ENCODE measurements at places on chromosomes 6 and 20.

- no peak for DNase-seq
Observed at GRCh38 chr6:89148016-89148750, 2.3 kb downstream of the PM20D2 start.

GRCh38 chr20:57716901-57717300, 7.1 kb upstream of the PMEPA1 start:
- no peak for DNase-seq

DNA sequence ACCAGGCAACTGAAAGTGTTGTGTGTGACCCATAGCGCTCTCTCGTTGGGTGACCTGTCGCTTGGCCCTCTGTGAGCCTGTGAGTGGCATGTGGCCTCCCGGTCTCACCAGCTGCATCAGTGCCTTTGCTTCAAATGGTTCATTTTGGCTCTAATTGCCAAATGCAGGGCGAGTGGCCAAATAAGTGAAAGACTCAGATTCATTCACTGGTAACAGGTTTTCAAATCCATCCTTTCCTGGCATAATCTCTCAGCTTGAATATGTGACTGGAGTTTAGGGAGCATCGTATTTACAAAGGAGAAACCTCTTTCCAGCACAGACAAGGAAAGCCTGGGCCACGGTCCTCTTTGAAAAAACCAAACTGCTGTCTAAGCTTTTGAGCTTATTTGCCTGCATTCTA, 321.6 kb upstream of the QKI start:
- DNase-seq, result no peak

- no peak for DNase-seq
Observed at GRCh38 chr6:23228439-23229024, 659.2 kb downstream of the HDGFL1 start.

- DNase-seq, result no peak
Observed at GRCh38 chr6:18135171-18135570, 12.7 kb upstream of the NHLRC1 start.

DNA sequence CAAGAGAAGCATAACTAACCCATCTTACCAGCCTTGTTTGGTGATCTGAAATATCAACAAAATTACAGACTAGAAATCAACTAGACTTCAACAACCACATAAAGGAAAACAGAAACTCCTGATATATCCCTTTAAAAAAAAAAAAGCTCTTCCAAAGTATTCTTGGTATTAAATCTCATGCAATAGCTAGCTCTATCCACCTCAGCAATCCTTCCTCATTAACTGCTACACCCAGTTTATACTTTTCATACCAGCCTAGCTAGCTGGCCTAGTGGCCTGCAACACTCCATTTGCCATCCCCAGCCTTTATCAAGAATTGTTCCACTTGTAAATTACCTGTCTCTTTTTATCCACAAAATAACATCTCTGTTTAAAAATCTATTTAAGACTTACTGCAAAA, 69.0 kb downstream of the BACH2 start:
- DNase-seq, result no peak

GRCh38 chr6:31394381-31394780, 9.0 kb upstream of the MICA start:
- no peak for DNase-seq

- DNase-seq, result no peak
Observed at GRCh38 chr20:62206388-62206775, 13.7 kb downstream of the HRH3 start.

- no peak for DNase-seq
Observed at GRCh38 chr20:48038713-48039112, 253.4 kb upstream of the SULF2 start.

GRCh38 chr20:32201977-32202363, 5.6 kb downstream of the PLAGL2 start:
- no peak for DNase-seq

DNA sequence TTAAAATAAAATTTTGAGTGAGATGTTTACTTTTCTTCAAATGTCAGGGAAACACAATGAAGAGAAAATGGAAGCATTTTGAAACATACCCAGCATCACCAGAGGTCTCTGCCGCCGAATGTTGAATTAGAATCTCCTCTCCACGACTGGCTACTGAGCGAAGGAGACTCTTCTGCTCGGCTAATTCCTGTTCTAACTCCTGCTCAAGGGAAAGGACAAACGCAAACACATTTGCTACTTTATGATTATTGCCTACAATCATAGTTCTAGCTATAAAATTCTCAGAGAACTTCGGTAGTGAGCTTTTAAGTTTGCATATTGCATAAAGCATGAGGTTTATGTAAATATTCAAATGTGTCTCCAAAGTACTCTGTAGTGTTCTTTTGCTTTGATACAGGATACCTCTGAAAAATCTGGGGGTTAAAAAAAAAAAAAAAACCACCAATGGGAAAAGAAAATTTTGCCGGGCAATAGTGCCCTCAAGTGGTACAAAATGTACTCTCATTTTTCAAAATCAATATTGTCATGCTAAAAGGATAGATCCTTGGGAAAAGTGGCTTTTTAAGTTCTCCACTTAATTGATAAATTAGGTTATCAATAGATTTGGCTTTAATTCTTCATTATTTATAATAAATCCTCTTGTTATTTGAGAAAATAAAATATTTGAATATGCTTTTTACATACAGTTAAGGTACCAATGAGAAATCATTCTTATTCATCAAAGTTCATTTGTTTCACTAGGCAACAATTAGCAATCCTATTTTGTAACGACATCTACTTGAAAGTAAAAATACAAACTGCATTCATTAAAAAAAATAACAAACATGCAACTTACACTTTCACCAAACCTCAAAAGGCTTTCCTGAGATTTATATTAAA, 369.0 kb downstream of the SYNE1 start:
- no peak for DNase-seq

- DNase-seq, result no peak
Observed at GRCh38 chr20:1505361-1505760, 14.1 kb upstream of the SIRPB2 start.

GRCh38 chr6:135176464-135176863, 4.6 kb upstream of the MYB start:
- no peak for DNase-seq

DNA sequence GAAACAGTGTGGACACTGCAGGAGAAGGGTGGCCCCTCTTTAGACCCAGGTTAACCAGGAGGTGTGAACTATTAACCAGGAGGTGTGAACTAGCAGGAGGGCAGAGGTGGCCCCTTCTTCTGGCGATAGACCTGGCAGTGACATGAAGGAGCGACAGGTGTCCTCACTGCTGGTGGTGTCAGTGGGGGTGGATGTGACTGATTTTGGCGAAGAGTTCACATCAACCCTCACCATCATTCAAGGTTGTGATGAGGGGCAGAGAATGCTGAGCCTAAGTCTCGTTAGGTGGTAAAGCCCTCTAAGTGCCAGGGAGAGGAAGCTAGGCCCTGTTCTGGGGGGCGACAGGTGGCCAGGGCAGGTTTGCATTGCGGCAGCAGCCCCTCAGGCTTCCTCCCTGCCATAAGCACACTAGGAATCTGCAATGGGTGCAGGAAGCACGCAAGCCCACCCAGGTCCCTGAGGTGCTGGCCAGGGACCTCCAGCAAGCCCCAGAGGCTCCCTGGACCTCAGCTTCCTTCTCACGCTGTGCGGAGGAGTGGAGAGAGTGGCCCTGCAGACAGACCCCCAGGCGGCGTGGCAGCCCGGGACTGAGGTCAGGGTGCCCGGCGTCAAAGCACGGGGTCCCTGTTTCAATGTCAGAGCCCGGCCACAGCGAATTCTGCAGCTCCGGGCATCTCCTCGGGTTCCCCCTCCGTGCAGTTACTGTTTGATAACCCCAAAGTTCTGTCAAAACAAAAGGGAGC, 13.7 kb downstream of the NPEPL1 start:
- no peak for DNase-seq

DNA sequence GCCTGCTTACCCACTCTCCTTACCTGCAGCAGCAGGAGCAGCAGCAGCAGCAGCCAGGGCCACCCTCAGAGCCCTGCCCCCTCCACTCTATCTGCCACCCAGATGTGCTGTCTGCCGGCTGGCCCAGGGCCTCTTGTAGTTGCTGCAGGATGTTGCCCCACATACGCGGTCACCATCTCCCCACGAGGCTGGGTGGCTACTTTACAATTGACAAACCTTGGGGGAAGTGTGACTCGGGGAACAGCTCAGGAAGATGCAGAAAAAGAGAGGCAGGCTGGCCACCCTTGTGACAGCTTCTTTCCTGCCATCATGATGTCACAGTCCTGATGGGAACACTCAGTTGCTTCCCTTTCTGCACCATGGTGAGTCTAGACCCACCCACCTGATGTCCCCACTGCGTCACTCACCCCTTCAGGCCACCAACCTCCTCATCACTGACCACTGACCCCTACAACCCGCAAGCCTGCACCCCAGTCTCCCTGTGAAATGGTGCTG, 14.5 kb downstream of the TREM1 start:
- no peak for DNase-seq

- DNase-seq, result no peak
Observed at GRCh38 chr6:79650950-79651349, 19.8 kb downstream of the SH3BGRL2 start.

- DNase-seq, result no peak
Observed at GRCh38 chr6:128855581-128856085, 27.3 kb upstream of the LAMA2 start.

- DNase-seq, result no peak
Observed at GRCh38 chr6:43790031-43790430, 20.0 kb downstream of the VEGFA start.

GRCh38 chr20:58747211-58747610, 54.6 kb downstream of the NPEPL1 start:
- DNase-seq, result no peak

DNA sequence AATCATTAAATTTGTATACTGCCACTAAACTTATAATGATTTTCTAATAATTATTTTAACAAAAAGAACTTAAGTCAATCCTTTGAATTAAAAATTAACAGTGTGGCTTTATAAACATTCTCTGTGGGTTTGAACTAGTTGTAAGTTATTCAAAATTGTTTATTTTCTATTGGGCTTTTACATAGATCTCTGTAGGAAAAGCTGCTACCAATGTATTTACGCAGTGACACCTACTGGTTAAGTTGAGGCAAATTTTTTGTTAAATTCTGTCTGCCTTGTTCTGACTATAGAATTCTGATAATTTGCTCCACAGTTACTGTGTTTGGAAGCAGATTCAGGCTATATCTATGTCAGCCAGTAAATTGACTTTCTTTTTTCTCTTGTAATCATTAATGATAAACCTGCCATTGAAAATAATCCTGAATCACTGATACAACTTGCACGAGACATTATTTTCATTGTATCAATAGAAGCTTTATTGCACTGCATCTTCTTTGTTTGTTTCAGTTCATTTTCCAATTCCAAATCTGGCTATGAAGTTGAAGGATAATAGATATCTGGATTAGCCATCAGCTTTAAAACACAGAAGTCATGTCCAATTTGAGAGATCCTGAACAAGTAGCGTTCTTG, 66.0 kb upstream of the UTRN start:
- DNase-seq, result no peak

DNA sequence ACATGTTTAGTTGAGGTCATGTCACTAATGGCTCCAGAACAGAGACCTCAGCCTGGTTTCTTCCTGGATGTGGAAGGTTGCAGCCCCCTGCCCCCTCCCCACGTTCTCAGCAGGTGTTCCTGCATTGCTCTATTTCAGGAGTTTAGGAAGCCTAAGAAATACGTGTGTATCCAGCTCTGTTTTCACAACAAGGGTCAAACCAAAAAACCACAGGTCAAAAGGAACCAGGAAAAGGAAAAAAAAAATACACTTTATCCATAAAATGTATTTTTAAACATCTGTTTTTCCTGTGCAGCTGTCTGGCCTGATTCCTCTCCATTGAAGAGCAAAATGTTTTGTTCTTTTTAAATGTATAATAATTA, 107.9 kb upstream of the PLEKHG1 start:
- no peak for DNase-seq

- no peak for DNase-seq
Observed at GRCh38 chr6:24451581-24452388, 37.6 kb downstream of the GPLD1 start.

DNA sequence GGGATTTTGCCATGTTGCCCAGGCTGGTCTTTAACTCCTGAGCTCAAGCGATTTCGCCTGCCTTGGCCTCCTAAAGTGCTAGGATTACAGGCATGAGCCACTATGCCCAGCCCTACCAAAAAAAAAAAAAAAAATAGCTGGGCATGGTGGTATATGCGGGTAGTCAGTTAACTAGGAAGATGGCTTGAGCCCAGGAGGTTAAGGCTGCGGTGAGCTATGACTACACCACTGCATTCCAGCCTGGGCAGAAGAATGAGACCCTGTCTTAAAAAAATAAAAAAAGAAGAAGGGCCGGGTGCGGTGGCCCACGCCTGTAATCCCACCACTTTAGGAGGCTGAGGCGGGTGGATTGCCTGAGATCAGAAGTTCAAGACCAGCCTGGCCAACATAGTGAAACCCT, 50.2 kb downstream of the ELOVL2 start:
- no peak for DNase-seq

DNA sequence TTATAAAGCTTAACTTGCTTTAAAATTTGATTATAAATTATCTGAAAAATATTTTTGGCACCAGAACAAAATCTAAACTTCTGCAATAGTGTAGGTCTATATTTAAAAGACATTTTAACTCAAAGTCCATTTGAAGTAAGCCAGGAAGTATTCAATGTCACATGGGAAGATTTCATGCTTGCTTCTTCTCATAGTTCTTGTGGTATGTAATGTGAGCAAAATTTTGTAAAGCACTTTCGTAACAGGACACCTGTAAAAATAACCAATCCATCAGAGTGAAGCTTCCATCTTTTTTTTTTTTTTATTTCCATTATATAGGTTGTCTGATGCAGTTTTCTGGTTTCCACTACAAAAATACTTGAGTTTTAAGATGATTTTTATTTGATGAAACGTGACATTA, 386.1 kb downstream of the LAMA2 start:
- no peak for DNase-seq

- no peak for DNase-seq
Observed at GRCh38 chr6:82183642-82184282, 63.8 kb downstream of the IBTK start.

DNA sequence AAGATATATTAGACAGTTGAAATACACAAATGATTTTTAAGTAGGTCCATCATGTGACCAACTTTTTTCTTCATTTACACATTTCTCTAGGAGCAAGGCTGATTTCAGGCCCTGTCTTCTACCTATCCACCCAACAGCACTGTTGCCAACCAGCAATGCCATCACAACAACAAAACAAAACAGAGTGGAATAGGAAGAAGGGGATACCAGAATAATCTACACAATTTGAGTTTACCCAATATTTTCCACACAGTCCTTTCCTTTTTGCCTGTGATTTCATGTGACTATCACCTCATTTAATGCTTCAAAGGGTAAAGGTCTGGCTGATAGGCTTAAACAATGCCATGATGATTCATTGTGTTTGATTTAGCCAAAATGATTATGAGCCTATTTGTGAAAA, 94.9 kb downstream of the MTFR2 start:
- DNase-seq, result no peak

- DNase-seq, result no peak
Observed at GRCh38 chr6:12051861-12052368, 39.8 kb downstream of the HIVEP1 start.

GRCh38 chr6:158303210-158303731, 9.0 kb upstream of the TULP4 start:
- no peak for DNase-seq

- DNase-seq, result no peak
Observed at GRCh38 chr6:128280066-128280465, 240.3 kb downstream of the PTPRK start.

Measured in HS-27A (cell line).